ENCODE measurements at places on chromosomes 1 and 21.

DNA sequence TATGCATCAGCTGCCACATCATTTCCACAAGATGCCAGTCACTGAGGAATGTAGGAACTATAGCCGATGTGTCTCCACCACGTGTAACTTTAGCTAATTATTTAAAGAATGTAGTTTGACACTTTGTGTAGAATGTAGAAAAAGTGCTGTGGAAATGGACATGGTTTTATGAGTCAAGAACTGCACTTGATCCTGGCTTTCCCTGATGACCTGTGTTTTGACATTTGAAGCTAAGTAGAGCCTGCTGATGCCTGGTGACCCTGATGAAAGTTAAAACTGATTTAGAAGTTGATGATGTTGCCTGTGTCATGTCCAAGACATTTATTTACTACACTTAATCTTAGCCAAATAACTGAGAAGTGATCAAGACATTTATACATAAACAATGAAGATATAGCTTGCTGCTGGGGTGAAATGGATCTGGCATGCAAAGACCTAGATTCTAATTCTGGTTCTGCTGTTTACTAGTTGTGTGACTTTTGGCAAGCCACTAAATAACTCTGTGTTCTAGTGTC, 4.4 kb upstream of the OSBPL9 start:
- no peak for DNase-seq

GRCh38 chr1:37537378-37537777, 16.7 kb downstream of the SNIP1 start:
- DNase-seq = no peak

DNA sequence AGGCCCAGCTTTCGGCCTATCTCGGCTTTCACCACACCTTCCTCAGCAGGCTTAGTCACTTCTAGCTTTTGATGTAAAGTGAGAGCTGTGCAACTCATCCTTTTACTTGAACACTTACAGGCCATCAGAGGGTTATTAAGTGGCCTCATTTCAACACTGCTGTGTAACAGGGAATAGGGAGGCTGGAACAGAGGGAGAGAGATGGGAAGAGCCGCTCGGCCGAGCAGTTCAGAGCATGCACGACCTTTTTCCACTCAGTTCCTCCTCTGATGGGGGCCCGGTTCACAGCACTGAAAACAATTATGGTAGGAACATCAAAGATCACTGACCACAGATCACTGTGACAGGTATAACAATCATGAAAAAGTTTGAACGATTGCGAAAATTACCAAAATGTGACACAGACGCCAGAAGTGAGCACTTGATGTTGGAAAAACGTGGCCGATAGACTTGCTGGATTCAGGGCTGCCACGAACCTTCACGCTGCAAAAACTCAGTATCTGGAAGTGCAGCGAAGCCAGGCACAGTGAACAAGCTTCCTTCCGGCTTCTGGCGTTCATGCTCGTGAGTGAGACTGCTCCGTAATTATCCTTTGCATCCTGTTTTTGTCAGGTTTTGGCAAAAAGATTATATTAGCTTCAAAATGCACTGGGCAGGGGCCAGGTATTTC, 28.6 kb downstream of the AGPAT3 start:
- DNase-seq = no peak

DNA sequence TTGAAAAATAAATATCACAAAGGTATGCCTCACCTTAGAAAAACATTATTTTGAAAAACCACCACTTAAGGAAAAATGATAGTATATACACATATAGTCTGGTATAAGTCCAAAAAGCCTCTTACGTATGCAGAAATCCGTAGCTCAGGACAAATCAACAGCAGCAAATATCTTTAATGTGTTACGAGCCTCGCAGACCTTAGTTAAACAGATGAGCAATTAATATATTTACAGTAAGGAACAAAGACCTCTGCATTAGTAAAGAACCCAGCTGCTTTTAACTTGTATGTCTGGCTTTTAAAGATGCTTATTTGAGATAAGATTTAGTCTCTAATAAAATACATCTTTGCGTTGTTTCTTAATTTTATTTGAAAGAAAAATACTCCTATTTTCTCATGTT, 79.9 kb upstream of the CHRM3 start:
- no peak for DNase-seq

GRCh38 chr1:113252166-113252565, 138.1 kb upstream of the MAGI3 start:
- DNase-seq = no peak

DNA sequence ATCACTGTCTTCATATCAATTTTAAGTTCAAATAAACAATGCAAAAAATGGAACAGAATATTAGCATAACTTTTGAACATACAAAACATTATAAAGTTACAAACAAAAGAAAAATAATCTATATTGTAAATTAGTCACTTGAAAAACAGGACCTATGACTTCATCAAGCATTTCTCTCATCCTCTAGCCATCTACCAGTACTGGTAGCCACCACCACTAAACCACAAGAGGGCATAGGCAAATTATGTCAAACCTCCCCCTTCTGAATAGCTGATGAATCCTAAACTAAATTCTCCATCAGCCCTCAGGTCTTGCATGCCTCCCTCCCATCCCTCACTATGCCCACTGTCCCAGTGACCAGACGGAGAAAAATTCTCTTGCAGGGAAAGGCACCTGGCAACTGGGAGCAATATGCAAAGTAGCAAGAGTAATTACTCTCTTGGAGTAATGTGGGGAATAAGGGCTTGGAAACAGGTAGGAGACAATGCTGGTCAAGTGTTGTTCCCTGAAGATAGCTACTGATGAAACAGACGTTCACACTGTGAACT, 37.1 kb downstream of the SSX2IP start:
- no peak for DNase-seq
